GM23338 (cell line): ENCODE measurements at places on chromosomes 13 and 19.

DNA sequence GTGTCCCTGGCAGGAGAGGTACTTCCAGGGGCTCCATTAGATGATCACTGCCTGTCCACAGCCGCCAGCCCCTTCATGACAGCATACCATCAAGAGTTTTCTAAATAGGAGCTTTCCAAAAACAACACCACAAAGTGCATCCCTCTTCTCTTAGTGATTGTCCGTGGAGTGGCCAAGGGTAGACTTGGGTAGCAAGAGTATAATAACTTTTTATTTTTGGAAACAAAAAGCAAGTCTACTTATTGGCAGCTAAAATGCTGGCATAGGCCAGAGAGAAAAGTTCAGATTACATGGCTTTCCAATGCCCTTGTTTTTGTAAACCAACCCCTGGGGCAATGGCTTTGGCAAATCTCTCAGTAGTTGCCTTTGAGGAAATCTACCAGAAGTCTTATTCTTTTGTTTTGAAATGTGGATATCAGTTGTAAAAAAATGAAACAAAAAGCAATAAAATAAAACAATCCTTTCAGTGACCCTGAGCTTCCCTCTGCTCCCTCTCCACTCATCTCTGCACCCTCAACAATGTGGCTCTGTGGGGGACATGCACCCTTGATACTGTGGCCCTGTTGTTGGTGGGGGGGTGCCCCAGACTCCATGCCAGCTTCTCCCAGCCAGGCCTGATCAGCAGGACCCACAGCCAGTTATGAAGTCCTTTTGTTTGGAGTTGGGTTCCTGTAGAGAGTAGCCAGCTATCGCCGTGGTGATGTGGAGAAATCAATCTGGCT lies 294.1 kb downstream of the DLEU7 start:
- no peak for DNase-seq

DNA sequence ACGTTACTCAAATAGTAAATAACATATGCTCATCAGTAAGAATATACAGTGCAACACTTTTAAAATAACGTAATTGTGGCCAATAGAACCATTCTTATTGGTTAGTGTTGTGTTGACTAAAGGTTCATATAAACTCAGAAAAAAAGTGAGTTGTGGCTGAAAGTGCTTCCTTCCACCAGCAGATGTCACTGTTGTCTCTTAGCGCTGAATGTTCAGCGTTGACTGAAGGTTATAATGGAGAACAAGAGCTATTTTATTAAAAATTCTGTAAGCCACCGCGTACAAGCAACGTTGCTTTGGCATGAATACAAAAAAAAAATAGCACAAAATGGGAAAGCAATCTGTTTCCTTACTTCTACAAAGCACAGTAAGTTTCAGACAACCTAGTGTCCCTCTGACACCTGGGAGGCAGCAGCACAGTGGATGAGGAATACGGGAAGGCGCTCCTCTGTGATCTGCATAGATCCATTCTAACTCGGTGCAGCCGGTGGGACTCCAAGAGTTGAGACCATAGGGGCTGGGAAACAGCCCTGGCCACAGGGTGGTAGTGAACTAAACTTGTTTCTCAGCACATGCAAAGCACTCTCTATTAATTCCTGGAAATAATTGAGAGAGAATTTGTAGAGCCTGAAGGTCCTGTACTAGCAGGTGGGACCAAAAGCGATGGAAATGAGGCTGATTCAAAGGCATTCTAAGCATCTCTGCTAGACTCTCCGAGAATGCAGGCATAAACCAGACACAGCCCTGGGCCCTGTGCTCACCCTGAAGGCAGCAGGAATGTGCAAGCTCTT lies 23.9 kb upstream of the OXGR1 start:
- DNase-seq: peak; percentile 75

DNA sequence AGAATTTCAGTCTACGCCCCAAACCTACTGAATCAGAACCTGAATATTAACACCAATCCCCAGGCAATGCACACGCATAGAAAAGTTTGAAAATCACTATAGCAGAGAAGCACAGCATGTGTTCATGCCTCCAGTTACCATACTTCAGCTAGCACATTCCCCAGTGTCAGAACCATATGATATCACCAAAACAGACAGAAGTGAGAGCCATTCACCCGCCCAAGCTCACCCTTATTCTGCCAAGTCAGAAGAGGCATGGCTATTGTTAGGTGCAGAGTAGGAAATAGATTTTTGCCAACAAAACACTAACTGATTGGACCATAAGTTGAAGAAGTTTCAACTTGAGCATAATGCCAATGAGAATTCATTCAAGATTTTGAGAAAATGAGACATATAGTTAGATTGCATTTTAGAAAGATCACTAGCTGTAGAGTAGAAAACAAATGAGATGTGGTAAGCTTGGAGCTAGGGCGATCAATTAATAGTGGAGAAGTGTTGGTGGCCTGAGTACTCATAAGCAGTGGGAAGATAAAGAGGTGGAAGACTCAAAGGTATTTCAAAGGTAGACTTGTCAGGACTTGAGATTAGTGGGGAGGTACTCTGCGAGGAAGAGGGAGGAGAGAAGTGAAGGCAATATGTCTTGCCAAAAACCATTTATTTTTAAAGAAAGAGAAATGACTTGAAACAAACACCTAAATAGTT lies 492.4 kb downstream of the SUCLA2 start:
- DNase-seq: peak; percentile 1

DNA sequence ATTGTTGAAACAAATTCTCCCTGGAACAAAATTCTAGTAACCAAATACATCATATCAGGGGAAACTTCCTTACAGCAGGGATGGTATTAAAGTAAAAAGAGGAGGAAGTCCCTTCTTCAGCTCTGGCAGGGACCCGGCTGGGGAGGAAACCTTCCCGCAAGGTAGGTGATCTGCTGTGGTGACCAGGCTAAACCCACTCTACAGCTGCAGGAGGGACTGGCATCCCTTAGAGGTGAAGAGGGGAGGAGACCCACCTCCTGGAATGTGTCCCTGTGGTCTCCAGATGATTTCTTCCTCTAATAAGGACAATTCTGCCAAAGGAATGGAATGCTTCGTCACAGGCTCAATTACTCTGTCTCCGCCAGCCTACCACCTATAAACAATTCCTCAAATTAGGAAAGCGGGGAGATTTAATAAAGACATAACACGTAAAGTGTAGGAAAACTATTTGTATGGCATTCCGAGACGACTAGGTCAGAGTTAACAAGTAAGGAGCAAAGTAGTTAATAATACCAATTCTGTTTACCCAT lies 637 bp upstream of the PDS5B start:
- peak; percentile 45 for DNase-seq

DNA sequence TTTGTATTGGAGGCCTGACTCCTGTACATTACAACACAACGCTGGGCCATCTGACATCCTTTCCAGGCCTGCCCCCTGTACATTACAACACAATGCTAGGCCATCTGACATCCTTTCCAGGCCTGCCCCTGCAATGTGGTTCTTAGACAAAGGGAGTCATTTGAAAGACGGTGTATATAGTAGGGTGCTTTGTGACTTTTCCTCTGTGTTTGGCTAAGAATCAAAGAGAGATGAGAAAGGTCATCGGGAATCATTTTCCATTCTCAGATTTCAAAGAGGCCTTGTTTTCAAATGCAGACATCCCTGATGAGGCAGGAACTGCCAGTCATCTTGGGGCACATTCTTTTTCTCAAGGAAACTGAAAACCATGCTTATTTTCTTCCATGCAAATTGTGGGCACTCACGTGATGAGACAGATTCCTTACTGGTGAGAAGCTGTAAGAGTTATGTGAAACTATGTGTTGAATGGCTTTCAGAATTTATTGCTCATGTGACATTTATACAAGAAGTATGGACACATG lies 551.6 kb downstream of the MYO16 start:
- DNase-seq: peak; percentile 55

DNA sequence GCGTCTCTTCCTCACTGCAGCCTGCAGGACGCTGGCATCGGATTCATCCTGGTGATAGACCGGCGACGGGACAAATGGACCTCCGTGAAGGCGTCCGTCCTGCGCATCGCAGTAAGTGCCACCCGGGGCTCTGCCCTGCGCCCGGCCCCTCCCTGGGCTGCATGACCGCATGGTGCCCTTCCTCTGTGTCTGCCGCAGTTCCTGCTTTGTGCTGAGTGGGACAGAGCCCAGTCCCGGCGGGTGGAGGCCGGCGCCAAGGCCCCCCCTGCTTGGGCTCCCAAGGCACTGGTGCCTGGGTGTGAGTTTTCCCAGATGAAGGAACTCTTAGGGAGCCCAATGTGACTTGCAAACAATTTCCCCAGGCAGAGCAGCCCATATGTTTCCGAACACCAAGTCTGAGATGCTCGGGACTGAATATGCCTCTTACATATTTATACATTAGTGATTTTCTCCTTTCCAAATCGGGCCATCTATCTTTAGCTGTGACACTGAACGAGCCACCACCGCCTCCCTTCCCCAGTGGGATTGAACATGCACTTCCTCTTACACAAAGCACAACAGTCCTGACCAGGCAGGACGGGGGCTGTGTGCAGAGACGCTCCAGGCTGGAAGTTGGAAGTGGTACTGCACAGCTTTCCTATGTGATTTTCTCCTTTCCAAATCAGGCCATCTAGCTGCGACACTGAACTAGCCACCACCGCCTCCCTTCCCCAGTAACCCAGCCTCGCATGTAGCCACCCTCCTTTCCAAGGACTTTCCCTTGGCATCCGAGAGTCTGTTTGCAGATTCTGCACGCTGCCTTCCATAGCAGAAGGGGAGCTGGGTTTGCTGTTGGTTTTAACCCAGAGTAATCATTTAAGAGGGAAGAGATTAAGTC lies 60.1 kb upstream of the F7 start:
- no peak for DNase-seq

DNA sequence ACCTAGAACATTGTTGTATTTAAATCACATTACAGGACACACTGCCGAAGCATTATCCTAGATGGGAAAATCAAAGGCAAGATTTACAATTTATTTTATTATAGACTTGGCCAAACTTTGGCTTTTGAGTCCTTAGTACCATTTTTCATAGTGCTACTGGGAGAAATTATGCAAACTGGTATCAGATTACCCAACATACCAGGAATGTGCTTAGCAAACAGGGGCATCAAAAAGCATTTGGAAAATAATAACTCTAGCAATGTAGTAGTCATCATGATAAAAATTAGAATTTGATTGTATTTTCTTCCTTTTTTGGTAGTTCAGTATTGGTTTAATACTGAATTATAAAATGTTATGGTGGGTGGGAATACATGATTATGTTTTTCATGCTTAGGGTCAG lies 34.0 kb downstream of the GPC6 start:
- no peak for DNase-seq

DNA sequence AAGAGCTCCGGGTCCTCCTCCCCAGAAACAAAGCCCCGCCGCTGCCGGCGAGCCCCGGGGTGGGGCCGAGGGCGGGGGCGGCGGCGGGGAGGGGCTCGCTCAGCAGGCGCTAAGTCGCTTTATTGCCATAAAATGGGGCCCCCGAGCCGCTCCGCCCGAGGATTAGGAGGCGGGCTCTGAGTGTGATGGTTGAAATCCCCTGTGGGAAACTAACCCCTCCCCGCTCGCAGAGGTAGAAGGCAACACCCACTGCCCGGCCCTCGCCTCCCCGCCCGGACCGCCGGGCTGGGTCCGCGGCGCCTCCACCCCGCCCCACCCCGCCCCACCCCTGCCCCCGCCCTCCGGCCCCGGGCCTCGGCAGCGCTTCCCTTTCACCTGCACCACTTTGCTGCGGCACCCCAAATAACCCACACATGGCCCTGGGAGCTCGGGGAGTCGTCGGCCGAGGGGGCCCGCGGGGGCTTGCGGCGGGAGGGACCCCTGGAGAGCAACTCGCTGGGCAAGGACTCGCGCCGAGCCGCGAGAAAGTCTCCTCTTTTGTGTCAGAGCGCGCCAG lies at the start of gene KLF12:
Gene KLF12 (minus strand): TSS at position 184 of the 556 bp plus-strand sequence.
- DNase-seq: peak; percentile 85

DNA sequence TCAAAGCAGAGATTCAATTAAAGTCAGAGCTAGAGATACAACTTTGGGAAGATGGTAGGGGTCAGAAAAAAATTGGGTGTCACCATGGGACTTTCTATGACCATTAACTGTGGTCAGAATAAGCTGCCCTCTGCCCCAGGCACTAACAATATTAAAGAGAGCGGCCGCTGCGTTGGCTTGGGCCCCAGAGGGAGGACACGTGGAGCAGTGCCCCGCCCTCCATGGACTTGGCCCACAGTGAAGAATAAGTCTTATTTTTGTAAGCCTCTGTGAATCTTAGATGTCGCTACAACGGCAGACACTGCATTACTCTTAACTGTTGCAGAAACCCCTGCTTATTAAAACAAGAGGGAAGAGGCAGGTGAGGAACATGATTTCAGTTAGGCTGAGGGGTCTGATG lies 172.7 kb downstream of the UQCRFS1 start:
- DNase-seq: no peak

DNA sequence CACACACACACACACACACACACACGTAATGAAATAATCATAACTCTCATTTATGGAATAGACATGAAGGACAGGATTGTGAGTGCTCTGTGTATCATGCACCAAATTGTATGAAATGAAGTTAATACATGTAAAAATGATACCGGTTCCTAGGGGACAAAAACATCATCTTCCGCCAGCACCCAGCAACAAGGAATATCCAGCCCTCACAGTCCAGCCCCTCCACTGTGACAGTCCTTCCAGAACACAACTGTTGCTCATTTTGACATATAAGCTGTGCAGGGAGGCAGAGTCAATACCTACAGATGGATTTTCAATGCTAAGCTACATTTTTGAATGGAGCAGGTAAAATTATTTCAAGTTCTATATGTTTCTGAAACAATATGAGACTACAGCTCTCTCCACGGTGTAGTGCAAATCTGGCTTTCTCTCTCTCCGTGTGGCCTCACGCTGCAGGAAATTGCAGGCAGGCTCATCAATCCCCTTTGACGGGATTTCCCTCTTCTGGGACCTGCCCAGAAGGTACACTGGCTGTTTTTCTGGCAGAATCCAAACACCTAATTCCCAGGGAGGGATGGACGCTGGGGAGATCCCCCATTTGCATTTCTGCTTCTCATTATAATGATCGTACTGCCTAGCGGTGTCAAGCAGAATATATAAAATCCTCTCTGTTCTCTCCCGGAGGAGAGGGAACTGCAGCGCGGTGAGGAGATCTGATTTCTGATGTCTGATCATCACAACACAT lies 494.0 kb downstream of the LIG4 start:
- DNase-seq: no peak

DNA sequence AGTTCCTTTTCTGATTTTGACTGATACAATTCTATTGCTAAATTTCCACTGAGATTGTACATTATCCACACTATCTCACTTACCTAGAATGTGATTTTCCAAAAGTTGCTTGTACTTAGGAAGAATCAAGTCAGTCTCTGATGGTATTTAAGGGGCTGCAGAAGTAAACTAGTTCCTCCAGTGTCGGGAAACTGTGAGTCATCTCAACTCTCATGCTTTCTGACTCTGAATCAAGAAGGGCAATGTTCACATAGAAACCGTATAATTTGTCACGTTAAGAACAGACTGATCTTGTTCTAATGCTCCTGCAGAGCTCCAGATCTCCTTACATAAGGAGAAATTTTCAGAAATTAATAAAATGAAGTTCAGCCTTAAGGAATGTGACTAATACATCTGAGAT lies 369.3 kb downstream of the KLF5 start:
- DNase-seq: no peak

- no peak for DNase-seq
Observed at GRCh38 chr19:33724721-33725060, 72.0 kb upstream of the KCTD15 start.

- no peak for DNase-seq
Observed at GRCh38 chr13:106919133-106919532, 351.2 kb upstream of the ARGLU1 start.
